ENCODE measurements at places on chromosomes 13 and 19.

GRCh38 chr13:41179593-41180250 is 14.6 kb downstream of the KBTBD7 start:
- no peak for DNase-seq

- DNase-seq, result no peak
Measured at GRCh38 chr13:80717776-80718175, 376.9 kb upstream of the SPRY2 start.

GRCh38 chr19:6273701-6274601 is 5.8 kb downstream of the MLLT1 start:
- DNase-seq, result no peak

GRCh38 chr19:30046522-30046921 is 104.5 kb downstream of the URI1 start:
- no peak for DNase-seq

- no peak for DNase-seq
Measured at GRCh38 chr19:45468803-45469131, 971 bp downstream of the FOSB start.

GRCh38 chr13:51343475-51343874 is 4.0 kb downstream of the SERPINE3 start:
- DNase-seq, result no peak

- no peak for DNase-seq
Measured at GRCh38 chr13:29537736-29538651, 57.5 kb downstream of the SLC7A1 start.

DNA sequence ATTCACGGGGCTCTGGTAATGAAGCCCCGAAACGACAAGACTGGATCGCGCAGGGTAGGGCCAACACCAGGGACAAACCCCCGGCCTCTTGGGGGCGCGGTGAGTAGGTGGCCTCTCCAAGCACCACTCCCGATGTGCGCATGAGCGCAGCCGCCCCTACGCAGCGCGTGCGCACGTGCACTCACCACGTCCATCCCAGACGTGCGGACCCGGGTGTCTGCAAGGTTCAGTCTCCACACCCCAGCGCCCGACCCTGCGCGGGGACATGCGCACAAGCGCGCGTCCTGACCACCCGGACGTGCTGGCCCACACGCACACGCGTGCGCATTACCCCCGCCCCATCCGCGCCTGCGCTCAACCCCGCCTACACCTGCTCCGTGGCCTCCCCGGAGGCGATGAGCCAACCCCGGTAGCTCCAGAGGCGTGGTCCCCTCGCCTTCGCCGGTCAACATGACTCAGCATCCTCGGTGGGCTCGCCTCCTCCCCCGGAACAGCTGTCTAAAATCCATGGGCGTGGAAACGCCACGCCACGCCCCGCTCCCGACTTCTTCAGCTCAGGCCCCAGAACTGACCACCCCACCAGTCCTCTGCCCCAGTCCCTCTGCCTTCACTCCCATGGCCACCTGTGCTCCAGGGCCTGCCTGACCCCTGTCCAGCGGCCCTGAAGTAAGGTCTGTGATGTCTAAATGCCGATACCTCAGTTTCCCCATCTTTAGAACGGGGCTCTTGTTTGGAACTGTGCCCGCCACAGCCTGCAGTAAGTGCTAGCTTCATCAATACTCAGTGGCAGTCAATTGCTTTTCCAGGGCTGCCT is 5.6 kb upstream of the GPI start:
- DNase-seq, result peak; percentile 89

DNA sequence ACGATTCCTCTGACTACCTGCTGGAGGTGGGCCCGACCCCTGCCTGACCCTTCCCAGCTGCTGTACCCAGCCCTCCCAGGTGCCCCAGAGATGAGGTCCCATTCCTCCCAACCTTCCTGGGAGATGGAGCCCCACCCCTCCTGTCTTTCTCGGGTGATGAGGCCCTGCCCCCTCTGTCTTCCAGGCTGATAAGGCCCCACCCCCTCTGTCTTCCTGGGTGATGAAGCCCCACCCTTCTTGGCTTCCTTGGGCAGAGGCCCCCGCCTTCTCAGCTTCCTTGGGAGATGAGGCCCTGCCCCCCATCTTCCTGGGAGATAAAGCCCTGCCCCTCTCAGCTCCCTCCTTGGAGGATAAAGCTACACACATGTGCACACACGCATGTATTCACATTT is 47.9 kb downstream of the CERS4 start:
- DNase-seq, result no peak

GRCh38 chr13:73142071-73142470 is 83.3 kb downstream of the KLF5 start:
- DNase-seq, result no peak

DNA sequence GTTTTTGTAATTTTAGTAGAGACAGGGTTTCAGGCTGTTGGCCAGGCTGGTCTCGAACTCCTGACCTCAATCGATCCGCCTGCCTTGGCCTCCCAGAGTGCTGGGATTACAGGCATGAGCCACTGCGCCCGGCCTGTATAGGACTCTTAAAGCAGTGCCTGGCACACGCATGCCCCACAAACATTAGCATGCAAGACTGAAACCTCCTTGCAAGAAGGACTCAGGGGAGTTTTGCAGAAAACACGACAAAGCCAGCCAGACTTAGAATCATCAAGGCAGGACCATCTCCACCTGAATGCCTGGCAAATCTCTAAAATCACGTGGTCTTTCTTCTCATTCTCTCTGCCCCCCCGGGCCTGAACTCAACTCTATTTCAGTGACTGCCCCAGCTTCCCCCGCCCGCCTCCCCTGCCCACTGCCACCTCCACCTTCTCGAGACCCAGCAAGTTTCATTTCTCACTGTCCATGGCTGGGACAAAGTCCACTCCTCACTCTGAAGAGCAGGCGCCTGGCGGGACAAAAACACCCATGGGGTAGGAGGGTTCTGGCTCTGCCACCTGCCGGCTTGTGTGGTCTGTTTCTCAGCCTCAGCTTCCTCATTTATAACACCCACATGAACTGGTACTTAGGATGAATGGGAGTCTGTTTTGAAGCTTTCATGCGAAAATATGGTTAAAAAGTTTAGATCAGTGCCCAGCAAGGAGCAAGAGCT is 2.4 kb downstream of the TICAM1 start:
- no peak for DNase-seq

DNA sequence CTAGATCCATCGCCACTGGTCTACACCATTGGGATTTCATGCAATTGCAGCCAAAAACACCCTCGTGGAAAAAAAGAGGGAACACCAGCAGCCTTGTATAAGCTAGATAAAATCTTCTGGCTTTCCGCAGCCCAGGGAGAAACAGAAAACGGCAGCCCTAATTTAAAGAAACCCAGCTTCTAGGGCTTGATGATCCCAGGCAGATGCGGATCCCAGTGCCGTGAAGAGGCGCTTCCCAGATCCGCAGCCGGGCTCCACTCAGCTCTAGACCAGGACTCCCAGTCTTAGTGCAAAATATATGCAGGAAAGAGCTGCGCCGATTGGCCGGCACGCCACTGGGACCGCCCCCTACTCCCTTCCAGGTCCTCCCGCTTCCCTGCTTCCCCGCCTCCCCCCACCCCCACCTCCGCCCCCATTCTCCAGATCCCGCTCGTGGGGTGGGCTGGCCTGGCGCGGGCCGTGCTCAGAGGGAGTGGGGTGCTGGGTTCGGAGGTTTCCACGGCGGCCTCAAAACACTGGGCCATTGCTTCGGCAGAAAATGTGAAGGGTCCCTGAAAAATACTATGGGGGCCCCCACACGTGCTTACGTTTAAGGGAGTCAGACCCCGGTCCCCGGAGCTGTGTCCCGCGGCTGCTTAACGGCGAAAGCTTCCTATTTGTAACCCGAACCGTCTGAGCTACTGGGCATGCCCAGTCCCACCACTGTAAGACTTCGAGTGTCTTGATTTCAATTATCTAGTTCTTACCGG is 63.1 kb downstream of the SERP2 start:
- DNase-seq, result peak; percentile 17

DNA sequence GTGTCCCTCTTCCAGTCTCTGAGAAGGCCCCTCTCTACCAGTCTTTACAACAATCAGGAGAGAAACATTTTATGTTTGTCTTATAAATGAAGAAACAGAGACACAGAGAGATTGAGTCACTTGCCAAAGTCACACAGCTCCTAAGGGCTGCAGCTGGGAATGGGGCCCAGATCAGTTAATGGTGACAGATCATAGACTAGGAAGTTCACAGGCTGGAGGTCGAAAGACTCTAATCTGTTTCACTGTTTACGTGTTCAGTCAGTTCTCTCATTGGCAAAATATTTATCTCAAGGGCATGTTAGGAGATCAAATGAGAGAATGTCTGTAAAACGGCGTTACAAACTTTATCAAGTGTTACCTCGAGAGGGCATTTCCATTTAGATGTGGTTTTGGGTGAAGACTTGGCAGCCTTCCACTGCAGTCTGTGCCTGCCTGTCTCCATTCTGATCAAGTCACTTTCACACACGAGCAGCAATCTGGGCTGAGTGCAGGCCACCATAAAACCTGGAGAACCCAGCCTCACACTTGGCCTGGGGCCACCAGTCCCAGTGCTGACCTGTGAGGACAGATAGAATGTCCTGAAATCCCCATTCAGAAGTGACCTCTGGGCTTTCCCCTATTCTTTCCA is 65.1 kb downstream of the SIAH3 start:
- DNase-seq, result no peak

- peak; percentile 47 for DNase-seq
Measured at GRCh38 chr13:108176685-108177274, 38.6 kb downstream of the LIG4 start.

- no peak for DNase-seq
Measured at GRCh38 chr19:5240011-5240410, 100.6 kb downstream of the PTPRS start.

DNA sequence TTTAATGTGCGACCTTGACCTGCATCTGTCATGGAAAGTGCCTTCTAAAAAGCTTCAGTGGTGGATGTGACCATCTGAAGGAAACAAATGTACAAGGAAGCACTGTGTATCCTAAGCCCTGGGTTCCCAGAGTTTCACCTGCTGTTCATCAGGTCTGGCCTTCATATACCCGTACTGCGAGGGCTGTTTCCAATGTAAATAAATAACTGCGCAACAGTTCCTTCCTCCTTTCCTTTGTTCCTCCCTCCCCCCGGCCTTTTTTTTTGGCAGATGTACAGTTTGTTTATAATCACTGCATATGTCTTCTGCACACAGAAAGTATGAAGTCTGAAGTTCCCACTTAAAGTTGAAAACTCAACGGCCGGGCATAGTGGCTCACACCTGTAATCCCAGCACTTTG is 5.2 kb downstream of the FAAP24 start:
- no peak for DNase-seq

DNA sequence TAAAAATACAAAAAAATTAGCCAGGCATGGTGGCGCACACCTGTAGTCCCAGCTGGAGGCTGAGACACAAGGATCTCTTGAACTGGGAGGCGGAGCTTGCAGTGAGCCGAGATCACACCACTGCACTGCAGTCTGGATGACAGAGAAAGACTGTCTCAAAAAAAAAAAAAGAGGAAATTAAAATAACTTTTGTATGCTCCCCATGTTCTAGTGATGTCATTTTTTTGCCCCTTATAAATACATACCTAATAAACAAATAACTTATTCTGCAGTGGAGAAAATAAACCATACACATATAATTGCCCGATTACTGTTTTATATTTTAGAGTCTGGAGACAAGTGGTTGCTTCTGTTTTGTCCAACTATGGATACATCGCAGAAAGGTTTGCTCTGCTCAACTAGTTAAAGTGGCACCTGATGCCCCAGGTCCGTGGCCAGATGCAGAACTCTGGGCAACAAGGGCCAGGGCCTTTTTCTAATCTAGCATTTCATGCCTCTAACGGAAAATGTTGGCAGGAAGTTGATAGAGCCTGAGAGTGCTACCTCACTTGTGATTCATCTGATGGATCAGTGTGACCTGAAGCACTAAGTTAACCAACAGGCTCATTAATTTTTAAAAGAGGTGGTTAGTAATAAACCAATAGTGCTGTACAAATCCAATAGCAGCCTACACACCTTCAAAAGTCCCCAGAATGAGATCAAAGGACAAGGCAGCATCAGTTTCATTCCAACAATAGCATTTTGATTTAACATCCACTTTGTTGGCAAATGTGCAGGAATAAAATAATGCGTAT is 18.8 kb downstream of the UBE2L5 start:
- no peak for DNase-seq

- no peak for DNase-seq
Measured at GRCh38 chr13:29887686-29888085, 37.3 kb upstream of the UBL3 start.

- no peak for DNase-seq
Measured at GRCh38 chr13:113649212-113649611, 8.8 kb downstream of the ATP4B start.

DNA sequence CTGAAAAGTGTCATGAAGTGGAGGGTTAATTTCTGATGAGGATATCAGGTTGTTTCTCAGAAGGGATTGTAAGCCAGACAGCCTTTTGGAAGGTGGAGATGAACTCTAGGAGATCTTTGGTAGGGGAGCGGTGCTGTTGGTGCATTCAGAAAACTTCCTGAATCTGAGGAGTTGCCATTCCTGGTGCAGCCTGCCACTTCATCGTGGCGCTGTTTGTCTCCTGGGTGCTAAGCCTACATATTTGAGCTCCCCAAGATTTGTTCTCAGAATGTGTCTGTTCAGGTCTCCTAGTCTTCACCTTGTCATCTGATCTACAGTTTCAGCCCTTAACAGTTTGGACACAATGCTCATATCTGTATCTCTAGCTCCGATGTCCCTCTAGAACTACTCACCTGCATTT is 285.6 kb downstream of the MTUS2 start:
- DNase-seq, result no peak

GRCh38 chr13:109427695-109428094 is 358.7 kb downstream of the IRS2 start:
- DNase-seq, result no peak

- no peak for DNase-seq
Measured at GRCh38 chr13:95833719-95834118, 156.8 kb downstream of the DNAJC3 start.

All from stimulated activated CD4-positive, alpha-beta T cell treated with anti-CD3 and anti-CD28 coated beads, Interleukin-1b, Interleukin-23, amount 100 ng/mL, for 4 hours (primary cell).